ENCODE measurements at places on chromosomes 1 and 21.

- no peak for DNase-seq
Measured at GRCh38 chr21:45510466-45510955, 31.7 kb downstream of the SLC19A1 start.

GRCh38 chr1:229397762-229398161 lies 36.1 kb downstream of the ACTA1 start:
- DNase-seq: no peak

DNA sequence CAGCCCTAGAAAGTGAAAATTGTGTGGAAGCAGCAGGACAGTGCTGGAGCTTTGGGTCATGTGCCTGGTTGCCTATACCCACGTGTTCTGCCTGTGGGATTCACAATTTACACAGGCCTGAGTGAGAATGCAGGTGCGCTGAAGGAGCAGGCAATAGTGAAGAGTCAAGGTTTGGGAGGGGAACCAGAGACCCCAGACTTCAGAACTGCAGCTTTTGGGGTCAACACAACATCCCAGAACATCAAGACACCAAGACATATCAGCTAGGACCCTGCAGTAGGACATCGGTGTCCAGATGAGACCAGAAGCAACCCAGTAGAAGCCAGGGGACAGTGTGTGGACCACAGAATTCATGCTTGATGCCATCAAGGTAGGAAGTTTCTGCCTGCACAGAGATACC lies 29.1 kb upstream of the CNIH3 start:
- no peak for DNase-seq

GRCh38 chr1:236990052-236990445 lies 14.2 kb downstream of the MT1HL1 start:
- no peak for DNase-seq

- no peak for DNase-seq
Measured at GRCh38 chr21:39441502-39442475, 3.8 kb downstream of the LCA5L start.

DNA sequence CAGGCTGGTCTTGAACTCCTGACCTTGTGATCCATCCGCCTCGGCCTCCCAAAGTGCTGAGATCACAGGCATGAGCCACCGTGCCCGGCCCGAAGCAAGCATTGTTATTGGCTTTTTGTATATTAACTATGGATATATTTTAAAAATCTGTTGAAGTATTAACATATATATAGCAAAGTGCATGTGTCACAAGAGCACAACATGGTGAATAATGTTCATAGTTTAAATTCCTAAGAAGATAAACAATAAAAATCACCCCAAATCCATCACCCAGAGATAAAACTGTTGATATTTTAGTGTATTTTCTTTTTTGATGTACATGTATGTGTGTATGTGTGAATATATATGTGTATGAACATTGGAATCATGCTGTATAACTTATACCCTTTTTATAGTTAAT lies 9.1 kb upstream of the FOXE3 start:
- DNase-seq: no peak

DNA sequence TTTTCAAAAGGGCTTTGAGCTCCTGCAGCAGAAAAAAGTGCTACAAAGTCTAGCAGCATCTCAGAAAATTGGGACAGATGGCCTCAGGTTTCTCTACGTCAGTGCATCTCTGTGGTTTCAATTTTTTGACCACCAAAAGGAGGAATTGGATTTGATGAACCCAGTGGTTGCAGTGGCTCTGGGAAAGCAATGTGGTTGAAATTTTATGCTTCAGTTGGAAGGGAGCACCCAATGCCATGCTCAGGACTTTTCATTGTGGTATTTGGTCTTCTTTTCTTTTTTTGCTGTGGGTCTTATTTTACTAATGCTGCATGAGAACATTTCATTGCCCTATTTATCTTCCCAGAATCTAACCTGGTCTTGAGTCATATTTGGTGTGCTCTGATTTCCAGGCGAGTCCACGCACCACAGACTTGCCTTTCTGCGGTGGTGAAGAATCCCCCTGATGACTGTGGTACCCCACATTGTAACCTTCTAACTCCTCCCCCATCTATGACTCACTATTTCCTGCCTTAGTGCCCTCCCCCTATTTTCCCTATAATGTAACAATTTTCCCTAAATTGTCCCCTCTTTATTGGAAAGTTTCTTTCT lies 56.7 kb downstream of the S1PR1 start:
- DNase-seq: no peak

GRCh38 chr1:231584117-231584516 lies 42.5 kb upstream of the DISC1 start:
- DNase-seq: no peak

DNA sequence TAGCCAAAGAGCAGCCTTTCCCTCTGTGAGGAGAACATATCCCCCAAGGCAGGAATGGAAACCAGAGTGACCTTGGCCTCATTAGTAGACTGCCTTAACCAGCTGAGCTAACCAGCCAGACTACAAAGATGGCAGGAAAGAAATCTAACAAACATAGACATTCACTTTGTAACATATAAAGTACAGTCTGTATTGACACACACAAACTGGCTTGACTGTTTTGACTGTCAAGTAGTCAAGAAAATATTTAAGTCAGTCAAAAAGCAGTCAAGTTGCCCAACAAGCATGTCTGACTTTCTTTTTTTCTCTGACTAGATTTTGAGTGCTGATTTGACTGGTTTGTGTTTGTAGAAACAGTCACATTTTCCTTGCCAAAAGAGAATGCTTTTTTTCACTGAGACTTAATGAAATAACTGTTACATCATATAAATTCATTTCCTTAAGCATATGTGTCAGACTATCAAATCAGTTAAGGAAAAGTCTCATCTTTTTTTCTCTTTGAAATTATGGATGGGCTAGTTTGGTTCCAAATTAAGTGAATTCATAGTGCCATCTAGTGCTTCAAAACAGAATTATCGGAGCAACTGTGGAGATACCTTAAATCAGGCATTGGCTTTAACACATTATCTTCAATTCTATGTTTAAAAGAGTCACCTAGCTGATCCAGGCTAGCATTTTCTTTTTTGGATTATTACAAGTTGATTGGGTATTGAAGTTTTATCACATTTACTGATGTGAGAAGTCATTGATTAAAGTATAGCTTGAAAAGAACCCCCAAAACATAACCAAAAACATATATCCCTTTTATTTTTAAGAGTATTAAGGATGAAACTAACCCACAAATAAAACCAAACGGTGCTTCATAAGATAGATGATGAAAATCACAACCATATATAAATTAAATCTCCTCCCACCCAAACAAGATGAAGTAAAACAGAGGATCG lies 75.0 kb downstream of the ATP6V1G3 start:
- no peak for DNase-seq

DNA sequence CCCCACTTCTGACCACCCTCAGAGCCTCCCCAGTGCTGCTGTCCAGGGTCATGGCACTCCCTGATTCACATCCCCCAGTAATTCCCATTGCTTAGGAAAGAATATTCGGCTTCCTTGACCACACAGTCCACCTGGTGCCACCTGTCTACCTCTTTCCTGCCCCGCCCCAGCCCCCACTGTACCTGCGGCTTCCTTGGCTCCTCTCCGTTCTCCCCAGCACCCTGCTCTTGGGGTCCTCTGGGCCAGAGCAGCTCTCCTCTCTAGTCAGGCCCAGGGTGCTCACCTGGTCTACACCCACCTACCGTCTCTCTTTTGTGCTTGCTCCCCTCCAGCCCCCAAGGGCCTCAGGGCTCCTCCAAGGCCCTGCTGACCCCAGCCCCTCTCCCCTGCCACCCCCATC lies 142.6 kb downstream of the PEX14 start:
- DNase-seq: no peak

- no peak for DNase-seq
Measured at GRCh38 chr1:9243066-9243739, 8.6 kb downstream of the H6PD start.

DNA sequence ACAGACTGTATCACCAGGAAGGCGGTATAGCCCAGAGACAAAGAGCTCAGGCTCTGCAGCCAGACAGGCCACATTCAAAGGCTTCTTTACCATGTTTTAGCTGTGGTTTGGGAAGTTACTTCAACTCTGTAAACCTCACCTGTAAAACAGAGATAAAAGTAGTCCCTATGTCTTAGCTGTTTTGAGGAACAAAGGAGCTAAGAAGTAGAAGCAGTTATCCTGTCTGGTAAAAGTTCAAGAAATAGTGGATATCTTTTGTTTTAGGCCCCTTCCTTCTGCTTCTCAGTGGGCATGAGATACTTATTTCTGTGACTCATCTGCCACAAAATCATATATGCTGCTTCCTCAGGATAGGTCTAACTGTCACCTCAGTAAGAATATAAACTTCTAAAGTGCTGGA lies 6.5 kb downstream of the CD34 start:
- no peak for DNase-seq

GRCh38 chr1:216626394-216627067 lies 96.7 kb downstream of the ESRRG start:
- no peak for DNase-seq
